Activated naive CD8-positive, alpha-beta T cell treated with anti-CD3 and anti-CD28 coated beads for 36 hours (primary cell): ENCODE measurements at places on chromosomes 7 and 10. TPM values are rescaled to one million over a fixed set of nuclear protein-coding genes. Genes with fewer than 3 reads are reported as not detected.

- DNase-seq, result no peak
Measured at GRCh38 chr7:111009526-111010040, 81.3 kb upstream of the LRRN3 start.

DNA sequence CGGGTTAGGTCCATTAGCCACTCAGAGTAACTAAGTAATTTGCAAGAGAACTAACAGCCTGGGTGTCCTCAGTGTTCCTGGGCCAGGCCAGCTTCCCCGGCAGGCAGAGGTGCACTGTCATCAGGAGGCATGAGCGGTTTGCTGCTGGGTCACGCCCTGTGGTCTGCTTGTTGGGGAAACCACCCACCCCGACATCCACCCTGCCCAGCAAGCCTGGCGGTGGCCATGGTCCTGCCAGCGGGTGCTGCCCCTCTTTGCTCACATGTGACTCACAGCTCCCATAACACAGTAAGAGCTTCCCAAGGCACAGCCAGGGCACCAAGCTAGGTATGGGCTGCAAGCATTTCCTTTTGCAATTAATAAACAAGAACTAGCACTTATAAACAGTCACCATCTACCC lies 75.9 kb downstream of the RGS10 start:
- peak; percentile 50 for DNase-seq

GRCh38 chr7:158827411-158828132 lies 1.7 kb downstream of the ESYT2 start:
- no peak for DNase-seq

The NPC1L1 gene
- not detected for total RNA-seq

DNA sequence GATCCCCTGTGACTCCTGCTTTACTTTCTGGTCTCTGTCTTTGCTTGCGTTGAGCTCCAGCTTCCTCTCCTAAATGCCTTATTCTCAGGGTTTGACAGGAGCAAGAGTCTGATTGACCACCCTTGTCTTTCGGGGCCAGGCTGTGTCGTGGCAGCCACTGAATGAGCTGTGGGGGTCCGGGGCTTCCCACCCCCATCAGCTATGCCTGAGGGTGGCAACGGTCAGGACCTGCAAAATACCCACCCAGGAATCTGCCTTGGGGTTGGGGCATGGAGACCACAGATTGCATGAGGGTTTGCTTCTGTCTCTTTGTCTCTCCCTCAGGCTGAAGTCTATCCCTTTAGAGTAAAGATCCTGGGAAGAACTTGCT lies 20.6 kb downstream of the SMKR1 start:
- no peak for DNase-seq

DNA sequence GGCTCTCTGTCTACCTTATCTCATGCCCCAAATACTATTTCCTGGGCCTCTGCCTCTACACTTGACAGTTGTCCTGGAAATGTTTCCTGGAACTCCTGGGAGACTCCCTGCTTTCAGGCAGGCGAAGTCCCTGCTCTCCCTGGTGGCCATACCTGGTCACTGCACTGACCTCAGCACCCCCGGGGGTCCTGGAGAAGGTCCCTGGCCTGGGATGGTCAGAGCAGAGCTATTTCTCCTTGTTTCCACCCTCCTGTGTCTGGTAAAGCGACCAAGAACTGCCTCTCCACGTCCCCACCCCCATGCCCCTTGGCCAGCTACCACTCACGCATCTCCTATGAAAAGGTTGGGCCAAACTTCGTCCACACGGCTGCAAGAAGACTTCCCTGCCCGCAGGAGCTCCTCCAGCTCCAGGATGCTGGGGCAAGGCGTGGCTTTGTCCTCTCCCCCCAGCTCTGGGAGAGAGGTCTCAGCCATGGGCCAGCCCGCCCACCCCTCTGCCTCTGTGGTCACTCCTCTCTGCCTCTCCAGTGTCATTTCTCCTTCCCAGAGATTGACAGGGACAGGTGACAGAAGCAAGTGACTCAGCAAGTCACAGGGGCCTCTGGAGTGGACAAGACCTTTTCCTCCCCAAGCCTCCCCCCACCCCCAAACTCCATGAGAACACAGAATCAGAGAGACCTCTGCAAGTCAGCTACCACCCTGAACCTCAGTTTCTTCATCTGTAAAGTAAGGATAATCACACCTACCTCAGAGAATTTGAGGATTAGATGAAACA lies 2.6 kb upstream of the SAMD8 start:
- DNase-seq, result no peak

DNA sequence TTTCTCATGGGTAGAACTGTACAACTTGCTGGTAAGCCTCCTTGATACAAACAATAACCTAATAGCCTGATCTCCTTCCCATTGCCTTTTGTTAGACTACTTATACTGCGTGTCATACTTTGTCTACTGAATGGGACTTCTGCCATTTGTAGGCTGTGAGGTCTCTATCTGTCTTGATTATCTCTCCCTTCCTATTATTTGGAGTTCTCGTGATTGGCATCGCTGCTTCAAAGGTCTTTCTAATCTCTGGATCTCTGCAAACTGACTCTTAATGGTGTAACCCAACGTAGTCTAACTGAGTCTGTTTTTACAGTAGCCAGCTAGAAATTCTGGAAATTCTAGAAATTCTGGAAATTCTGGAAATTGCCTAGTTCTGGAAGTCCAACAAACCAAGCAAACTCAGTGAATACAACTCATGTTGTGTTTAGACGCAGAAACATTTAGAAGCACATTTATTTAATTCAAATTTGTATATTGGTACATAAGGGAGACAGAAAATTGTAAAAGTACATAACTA lies 29.8 kb downstream of the PHYHIPL start:
- no peak for DNase-seq

- no peak for DNase-seq
Measured at GRCh38 chr10:16606421-16606820, 84.7 kb upstream of the C1QL3 start.

The ECHS1 gene
- total RNA-seq, result 58.1 TPM

DNA sequence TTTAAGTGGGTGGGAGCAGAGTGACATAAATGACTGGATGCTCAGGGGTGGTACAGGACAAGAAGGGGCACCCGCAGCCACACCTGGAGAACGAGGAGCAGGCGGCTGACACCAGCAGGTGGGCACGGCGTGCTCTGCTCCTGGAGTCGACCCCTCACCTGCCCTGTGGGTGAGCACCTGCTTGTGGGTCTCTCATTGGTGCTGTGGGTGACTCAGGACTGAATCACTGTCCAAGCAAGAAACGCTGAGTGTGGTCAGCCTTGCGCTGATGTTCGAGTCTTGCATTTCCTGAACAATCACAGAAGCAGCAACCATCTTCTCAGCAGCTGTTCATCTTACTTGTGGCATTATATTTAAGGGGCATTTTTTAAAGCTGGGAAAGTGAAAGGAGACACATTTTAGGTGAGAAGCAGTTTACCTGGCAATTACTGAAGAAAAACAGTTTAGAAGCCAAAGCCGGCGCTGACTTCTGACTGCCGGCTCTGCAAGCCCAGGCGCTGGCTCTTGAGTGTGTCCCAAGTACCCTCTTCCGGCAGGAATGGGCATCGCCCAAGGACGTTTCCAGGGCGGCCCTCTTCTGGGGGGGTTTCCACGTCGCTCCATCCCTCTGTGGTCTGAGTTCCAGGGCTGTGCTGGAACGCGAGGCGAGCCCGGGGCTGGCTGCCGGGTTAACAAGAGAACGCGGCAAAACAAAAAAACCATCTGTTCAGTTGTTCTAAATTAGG lies 145.2 kb upstream of the PFKP start:
- no peak for DNase-seq

DNA sequence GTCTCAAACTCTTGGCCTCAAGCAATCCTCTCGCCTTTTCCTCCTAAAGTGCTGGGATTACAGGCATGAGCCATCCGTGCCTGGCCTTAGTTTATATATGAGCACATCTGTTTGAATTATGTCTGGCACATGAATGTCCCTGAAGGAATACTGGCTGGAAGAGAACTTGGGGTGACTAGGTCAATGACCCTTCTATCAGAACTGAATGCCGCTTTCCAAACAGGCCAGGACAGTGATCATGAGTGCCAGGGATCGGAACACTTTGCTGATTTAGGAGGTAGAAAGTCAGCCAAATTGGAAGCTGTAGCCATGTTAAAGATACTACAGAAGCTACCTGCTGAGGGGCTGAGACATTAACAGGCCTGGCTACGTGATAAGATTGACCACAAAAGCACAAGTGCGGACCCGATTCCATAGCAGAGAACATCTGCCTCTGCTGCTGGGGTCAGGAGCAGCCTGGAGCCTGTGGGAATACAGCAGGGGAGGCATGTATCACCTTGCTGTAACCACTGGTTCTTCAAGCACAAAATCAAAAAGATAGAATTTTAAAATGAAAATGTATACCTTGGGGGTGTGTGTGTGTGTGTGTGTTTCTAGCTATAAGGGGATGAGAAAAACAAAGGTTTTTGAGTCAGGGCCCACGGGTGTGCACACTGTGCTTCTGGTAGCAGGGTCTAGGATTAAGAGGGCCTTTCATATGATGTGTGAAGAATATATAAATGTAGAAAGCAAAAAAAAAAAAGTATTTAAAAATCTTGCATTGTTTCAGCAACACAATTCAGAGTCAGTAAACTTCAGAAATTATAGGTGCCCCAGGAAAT lies 293.7 kb downstream of the BBS9 start:
- DNase-seq, result no peak

DNA sequence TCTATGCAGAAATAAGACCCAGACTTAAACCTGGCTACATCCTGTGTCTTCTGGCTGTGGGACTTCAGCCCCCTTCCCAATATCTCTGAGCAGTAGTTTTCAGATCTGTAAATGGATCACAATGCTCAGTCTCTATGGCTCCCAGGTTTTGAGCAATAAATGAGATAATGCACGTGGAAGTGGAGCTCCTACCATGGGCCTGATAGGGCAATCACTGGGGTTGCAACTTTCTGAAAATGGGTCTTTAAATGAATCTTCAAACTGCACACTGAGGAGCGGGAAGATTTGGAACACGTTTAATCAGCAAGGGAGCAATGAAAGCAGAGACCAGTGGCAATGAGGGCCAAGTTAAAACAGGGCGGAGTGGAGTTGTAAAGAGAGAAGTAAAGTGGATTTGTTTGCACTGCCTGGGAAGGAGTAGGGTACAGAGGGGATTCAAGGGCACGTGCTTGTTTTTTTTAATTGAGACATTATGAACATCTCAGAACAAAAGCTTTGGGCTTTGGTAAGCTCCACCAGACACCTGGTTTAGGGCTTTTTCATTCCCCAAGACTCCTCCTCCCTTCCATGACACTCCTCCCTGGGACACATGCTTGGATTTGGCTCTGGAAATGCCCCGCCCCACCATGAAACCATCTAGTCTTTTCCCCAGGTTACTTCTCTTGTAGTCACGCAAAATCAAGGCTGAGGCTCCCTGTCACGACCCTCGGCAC lies 42.7 kb downstream of the PAPSS2 start:
- no peak for DNase-seq
